ENCODE measurements at places on chromosomes 6 and 20. TPM values are rescaled to one million over a fixed set of nuclear protein-coding genes. Genes with fewer than 3 reads are reported as not detected.

GRCh38 chr20:51354769-51355319 lies 187.7 kb downstream of the NFATC2 start:
- no peak overlapping the region for H3K27ac ChIP-seq
- no peaks in the 10 kb centered on the region for H3K36me3 ChIP-seq
- no peak for DNase-seq
- peaks cover 7% of the 10 kb centered on the region for H3K4me1 ChIP-seq

DNA sequence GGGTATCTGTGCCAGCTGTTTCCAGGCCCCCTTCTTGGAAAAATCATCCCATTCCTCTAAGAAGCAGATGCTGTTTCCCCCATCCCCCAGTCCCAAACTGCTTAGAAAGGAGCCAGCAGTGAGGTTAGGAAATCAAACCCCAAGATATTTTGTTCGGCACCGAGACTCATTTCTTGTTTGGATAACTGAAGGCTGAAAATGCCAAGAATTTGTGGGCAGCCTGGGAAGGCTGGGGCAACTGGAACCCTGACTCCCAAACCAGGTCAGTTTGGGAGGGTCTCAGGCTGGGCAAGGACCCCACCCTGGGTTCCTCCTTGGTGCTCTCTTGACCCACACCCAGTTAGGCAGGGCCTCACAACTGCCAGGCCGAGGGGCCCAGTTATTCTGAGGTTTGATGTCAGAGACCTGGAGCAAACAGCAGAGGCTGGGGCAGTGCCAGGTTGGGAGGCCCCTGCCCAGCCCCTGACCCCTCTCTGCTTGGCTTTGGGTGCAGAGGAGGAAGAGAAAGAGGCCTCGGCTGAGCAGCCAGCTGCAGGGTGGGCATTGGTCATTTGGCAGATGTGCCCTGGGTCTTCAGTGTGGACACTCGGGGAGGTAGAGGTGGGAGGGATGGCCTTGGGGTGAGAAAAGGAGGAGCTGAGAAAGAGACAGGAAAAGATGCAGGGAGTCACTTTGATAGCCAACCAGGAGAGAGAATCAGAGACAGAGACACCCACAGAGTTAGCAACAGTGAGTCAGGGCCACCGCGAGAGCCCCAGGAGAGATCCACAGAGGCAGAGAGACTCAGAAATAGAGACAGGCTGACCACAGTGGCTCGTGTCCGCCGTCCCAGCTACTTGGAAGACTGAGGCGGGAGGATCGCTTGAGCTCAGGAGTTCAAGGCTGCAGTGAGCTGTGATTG lies 5.0 kb downstream of the ANGPT4 start:
- DNase-seq = no peak
- no peaks in the 10 kb centered on the region for H3K4me1 ChIP-seq
- H3K27ac ChIP-seq = peak overlapping the region; percentile 31
- H3K4me3 ChIP-seq = no peak overlapping the region
- peaks cover 7% of the 10 kb centered on the region for H3K27me3 ChIP-seq

DNA sequence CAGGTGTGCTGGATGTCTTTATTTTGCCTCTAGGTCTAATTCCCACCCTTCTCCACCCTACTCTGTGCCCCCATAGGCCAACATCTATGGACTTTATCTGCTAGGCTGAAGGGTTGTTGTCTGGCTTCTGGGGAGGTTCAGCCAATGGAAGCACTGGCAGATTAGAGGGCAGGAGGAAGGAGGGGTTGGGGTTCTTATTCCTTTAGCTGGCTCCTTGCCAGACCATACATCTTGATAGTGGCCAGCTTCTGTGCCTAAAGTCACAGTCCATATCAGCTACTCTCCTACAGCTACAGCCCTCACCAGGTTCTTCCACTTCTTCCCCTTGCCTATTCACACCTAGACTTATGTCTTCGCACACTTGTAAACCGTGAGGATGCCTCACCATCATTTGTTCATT lies 41.1 kb downstream of the ROS1 start:
- no peaks in the 10 kb centered on the region for H3K36me3 ChIP-seq
- peaks cover 4% of the 10 kb centered on the region for H3K27me3 ChIP-seq
- H3K4me1 ChIP-seq = no peaks in the 10 kb centered on the region
- no peak overlapping the region for H3K4me3 ChIP-seq
- DNase-seq = no peak

DNA sequence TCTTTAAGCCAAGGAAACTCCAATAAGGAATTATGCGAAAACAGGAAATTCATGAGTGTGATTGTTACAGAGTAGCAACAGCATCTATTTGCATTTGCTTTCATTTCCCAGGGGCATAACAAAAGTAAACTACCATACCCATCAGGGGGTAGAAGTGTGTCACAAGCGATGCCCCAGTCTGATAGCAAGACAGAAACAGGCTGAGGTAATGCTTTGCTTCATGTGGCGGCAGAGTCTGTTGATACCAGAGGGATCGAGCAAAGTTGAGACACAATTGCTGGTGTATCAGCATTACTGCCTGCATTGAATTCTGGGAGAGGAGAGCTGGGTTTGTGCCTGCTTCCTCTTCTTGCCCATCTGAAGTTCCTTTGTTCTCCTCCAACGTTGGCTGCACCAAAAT lies 51.2 kb upstream of the LYRM2 start:
- H3K27ac ChIP-seq = no peak overlapping the region
- no peak for DNase-seq
- H3K4me1 ChIP-seq = no peaks in the 10 kb centered on the region
- H3K27me3 ChIP-seq = no peaks in the 10 kb centered on the region
- peaks cover 91% of the 10 kb centered on the region for H3K36me3 ChIP-seq
- H3K4me3 ChIP-seq = no peak overlapping the region

DNA sequence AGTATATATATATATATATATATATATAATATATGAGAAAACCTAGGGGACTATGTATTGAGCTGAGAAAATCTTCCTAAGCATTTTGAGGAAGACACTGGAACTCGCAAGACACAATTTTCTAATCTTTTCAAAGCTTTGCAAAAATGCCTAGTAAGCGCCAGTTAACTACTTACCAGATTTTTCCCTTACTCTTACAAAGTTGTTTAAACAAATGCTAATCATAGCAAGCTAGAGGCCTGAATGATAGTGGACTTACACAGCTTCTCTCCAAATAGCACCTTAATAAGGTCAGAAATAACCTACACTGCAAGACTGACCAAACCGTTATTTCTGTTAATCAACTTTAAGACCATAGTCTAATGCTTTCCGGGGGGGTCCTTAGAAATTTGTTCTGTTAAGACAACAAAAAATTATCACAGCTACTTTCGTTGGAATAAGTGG lies 56.1 kb upstream of the HFE start:
- DNase-seq = no peak
- no peaks in the 10 kb centered on the region for H3K27me3 ChIP-seq
- H3K36me3 ChIP-seq = no peaks in the 10 kb centered on the region
- H3K4me3 ChIP-seq = peak overlapping the region; percentile 58

XKR7 gene
- not detected for total RNA-seq

CDH26 gene
- total RNA-seq = 1.3 TPM

TUBB1 gene
- total RNA-seq = 0.83 TPM

Data from esophagus muscularis mucosa (tissue), 4 donors.